ENCODE measurements at places on chromosomes 11 and 22. TPM values are rescaled to one million over a fixed set of nuclear protein-coding genes. Genes with fewer than 3 reads are reported as not detected.

DNA sequence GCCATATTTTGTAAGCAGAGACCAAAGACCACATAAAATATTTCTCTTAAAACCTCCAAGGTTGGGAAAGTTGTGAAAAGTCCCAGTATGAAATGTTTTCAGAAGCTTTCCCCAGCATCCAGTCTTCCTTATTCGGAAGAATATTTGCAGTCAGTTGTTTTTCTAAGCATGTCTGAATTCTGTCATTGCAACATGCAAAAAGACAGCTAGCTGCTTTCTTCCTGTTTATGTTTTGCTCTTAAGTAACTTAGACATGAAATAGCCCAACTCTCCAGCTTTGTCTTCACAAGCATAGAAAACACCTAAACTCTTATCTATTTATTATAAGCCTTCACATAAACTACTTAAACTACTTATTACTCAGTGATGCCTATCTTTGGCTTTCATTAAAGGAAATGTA lies 57.9 kb upstream of the MMP13 start:
- no peak for DNase-seq

Gene BAIAP2L2
- polyA plus RNA-seq = 11.3 TPM

- no peak for DNase-seq
These were observed 11.5 kb downstream of the CSNK1E start for GRCh38 chr22:38305471-38306448.

Gene AAMDC
- polyA plus RNA-seq = 22.5 TPM

DNA sequence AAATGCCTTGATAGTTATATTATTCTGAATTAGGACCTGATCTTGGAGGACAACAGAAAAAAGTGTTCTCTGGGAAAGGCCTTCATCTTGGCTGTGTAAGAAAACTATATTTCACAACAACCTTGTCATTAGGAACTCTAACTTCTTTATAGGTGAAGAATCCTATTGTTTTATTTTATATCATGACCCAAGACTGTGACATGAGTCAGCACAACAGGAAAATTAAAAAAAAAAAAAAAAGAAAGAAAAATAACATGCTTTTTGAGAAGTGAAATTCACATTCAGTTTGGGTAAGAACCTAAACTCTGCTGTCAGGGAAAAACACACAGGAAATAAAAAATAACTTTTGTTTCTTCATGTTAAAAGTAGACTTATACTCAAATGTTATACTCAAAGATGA lies 11.7 kb upstream of the FOLR2 start:
- DNase-seq = no peak

Gene RAG2
- polyA plus RNA-seq = 0.35 TPM

DNA sequence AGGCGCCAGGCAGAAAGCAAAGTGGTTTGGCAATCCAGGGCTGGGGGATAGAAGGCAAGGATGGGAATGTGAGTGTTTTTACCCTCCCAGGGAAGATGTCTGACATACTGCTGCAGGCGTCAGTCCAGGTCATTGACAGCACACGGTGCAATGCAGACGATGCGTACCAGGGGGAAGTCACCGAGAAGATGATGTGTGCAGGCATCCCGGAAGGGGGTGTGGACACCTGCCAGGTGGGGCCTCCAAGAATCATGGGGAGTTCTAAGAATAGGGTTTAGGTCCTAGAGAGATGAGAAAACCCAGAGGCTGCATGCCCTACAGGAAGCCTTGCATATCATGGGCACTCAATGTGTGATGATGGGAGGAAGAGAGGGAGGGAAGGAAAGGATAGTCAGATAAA lies 28.3 kb upstream of the SMIM35 start:
- no peak for DNase-seq

Gene SORL1
- polyA plus RNA-seq = 31.8 TPM

Gene SLN
- polyA plus RNA-seq = 2.3 TPM

Gene RIN1
- polyA plus RNA-seq = 3.2 TPM

- DNase-seq = no peak
These were observed 309.8 kb downstream of the TTC28 start for GRCh38 chr22:28369854-28370253.

DNA sequence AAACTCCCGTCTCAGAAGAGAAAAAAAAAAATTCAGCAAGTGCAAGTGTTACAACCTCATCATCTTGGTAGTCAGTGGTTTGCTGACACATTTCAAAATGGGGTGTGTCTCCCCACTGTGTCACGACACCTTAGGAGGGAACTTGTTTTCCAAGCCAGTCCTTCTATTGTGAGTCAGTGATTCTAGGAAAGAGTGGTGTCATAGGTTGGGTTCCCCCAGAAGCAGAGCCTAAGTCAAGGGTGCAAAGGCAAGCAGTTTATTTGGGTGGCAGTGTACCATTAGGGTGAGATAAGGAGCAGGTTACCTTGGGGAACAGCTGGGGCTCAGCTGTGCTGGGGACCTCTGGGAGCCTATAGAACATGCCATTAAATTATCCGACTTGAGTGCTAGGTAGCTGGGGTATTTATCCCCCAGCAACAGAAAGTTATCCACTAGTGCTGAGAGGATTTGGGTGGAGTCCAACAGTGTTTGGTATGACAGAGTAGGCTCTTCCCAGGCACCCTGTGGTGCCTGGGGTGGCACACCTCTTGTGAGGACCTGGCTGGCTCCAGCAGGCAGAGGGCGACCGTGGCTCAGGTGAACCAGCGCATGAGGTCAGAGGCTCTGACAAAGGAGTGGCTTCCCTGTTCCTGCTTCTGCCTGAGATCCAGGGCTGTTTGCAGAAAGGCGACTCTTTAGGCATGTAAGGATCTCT lies 41.7 kb downstream of the KIAA1671 start:
- no peak for DNase-seq

Gene DBX1
- not detected for polyA plus RNA-seq

- no peak for DNase-seq
These were observed 39.3 kb upstream of the PTPRJ start for GRCh38 chr11:47940904-47941649.

DNA sequence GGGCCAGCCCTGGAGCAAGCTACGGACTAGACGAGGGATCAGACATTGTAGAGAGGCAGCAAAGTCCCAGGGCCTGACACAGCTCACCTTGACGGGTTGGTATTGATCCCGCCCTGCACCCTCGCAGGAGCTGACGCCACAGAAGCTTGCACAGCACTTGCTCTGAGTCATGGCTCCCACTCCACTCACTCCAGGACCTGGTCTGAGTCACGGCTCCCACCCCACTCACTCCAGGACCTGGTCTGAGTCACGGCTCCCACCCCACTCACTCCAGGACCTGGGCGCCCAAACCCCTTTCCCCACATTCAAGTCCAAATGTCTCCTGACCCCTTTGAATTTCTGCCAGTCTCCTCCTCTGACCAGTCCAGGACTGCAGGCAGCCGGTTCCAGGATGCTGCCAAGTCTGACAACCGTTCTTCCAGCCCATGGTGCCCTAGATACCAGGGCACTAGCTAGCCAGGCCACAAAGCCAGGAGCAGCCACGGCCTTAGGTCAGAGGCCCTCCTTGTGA lies 6.0 kb upstream of the PNPLA5 start:
- no peak for DNase-seq

DNA sequence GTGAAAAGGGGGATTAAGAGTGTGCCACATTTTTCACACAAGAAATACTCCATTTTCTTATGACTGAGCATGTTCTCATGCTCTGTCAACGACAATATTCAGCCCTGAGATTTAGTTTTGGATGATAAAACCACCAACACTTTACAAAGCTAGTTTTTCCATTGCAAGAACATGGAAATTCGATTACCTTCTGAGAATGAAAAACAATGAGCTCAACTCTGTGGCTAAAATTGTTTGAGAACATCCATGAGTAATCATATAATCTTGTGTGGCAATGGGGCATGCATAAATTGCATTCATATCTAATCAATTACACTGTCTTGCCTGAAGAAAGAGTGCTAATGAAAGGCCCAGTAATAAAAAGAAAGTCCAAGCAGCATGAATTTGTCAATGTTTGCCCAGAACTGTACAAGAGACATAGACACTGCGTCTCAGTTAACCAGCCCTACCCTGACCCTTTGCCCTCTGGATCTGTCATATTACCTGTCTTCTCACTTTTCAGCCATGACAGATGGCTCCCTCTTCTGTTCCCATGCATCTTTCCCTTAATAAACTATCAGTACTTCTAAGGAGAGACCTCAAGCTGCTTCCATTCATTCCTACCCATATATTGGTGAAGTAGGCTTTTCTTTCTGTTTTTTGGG lies 253.4 kb downstream of the FAM76B start:
- DNase-seq = no peak

Gene DPAGT1
- 41.3 TPM for polyA plus RNA-seq

Gene HBG2
- polyA plus RNA-seq = 2,582 TPM

- no peak for DNase-seq
These were observed 90.3 kb downstream of the KCNQ1 start for GRCh38 chr11:2534957-2535672.

GRCh38 chr11:115707180-115707905 lies 203.1 kb upstream of the CADM1 start:
- no peak for DNase-seq

- peak; percentile 96 for DNase-seq
These were observed at the start of gene ZNF280B for GRCh38 chr22:22508274-22509176. Gene ZNF280B, minus strand, starts transcription at chr22:22508742. Its CDS starts 19,344 bp downstream, at chr22:22489398.

DNA sequence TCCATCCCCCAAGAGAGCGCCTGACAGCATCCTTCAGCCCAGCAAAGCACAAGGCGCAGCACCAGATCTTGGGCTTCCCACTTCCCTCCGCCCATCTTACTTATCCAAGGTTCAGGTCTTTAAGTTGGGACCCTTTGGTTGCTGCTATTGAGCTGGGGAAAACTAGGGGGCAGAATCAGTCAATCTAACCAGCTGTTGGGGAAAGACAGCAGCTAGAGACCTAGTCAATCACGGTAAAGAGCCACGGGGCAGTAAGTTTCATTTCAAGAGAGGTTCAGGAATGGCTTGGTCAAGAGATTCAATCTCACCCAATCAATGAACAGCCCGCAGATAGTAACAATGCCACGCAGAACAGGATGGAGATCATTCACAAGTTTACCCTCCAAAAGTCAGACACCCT lies 1.7 kb downstream of the ABTB2 start:
- DNase-seq = peak; percentile 49

- no peak for DNase-seq
These were observed 50.5 kb upstream of the ZBED5 start for GRCh38 chr11:10908215-10908951.

- DNase-seq = no peak
These were observed 20.0 kb downstream of the PATE3 start for GRCh38 chr11:125807909-125808308.

Gene XKR3
- polyA plus RNA-seq = not detected

- no peak for DNase-seq
These were observed 427.6 kb upstream of the FAT3 start for GRCh38 chr11:91796999-91797398.

Gene LYVE1
- 12.5 TPM for polyA plus RNA-seq

DNA sequence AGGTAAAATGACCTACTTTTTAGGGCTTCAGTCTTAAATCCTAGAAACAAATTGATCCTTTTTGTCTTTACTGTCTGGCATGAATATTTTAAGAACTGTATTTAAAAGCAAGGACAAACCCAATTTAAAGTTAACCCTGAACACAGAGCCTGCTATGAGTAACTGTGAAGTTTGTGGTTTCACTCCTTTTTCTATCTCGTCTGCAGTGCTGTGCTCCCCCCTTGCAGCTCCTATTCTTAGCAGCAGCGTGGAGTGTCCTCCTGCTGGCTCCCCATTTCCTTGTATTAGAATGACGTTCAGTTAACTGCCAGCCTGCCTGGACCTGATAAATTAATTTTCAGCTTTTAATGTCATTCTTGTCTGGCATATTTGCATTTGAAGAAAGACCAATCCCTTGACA lies 40.0 kb upstream of the LRRC4C start:
- DNase-seq = no peak

GRCh38 chr11:113538451-113539412 lies 63.5 kb upstream of the DRD2 start:
- DNase-seq = no peak

- DNase-seq = no peak
These were observed 2.5 kb upstream of the PAX6 start for GRCh38 chr11:31813391-31814175.

Gene PTPN5
- 80.1 TPM for polyA plus RNA-seq

Gene GSTT2
- polyA plus RNA-seq = not detected

DNA sequence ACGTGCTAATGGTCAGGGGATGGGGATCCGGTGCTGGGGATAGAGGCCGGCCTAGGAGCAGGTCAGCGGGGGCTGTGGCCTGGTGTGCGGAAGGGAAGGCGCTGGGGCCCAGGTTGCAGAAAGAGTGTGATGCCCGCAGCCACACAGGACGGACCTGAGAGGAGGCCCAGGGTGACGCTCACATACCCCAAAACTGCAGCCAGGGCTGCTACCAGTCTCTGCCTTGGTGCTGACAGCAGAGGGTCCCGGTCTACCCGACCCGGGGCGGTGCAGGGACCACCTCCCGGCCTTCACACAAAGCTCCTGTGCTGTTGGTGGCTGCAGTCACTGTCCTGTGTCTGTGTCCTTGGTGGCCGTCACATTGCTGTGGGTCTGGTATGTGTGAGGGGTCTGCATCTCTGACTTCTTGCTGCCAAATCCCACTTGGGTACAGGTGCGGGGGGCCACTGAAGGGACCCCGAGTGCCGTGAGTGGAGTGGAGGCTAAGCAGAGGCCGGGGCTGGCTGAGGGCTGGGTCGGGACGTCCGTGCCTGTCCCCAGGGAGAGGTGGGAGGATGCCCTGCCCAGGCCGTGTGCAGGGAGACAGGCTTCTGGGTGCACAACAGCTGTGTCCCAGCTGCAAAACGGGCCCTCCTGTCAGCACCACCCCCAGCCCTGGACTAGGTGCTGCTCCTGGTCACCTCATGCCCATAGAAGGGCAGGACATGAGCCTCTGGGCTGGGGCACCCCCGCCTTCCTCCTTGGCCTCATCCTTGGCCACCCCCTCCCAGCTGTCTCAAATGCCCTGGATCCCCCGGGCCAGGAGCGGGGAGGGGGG lies 1.5 kb downstream of the LSP1 start:
- no peak for DNase-seq

- no peak for DNase-seq
These were observed 10.9 kb upstream of the ADSL start for GRCh38 chr22:40335358-40335757.

Gene PDE3B
- polyA plus RNA-seq = 12.8 TPM
